ENCODE measurements at places on chromosomes 16 and 17.
A peak's percentile ranks its signal among the peaks of the same experiment; 100 is the strongest.

DNA sequence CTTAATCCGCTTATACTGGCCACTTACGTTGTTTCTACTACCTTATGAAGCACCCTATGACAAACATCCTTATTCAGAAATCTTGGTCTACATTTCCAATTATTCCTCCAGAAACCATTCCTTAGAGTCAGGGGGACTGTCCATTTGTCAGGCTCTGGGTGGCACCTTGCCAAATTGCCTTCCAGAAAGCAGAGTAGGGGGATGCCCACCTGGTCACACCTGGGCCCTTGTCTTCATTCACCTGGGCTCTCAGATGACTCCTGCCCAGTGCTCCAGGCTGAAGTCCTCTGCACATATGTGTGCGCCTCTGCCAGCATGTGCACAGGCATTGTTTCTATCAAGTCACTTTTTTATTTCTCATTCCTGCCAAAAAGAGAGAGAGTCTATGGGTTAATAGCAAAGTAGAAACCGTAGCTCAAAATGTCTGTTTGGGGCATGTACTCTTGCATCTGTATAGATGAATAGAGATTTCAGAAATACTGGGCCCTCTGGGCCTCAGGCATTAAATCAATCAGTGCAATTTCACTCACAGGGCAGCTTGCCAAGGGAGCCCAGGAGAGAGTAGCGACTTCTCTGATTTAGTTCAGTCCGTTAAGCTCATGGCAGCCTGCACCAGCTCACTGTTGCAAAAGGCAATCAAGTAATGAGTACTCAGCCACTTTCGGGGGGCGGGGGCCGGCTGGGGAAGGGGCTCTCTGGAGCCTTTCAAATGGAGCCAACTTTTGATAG, 104.7 kb downstream of the SOCS1 start:
- DNase-seq = no peak

DNA sequence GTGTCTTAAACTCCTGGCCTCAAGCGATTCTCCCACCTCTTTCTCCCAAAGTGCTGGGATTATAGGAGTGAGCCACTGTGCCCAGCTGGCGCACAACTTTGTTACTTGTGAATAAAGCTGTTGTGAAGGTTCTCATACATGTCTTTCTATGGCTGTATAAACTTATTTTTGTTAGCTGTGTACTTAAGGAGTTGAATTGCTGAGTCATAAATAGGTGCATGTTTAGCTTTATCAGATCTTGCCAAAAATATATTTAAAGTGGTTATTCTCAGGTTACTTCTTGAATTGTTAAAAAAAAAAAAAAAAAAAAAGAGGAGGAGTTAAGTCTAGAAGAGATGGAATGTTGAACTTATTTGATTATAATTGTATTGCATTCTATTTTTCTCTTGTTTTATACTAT, 47.6 kb upstream of the IRX3 start:
- no peak for DNase-seq

DNA sequence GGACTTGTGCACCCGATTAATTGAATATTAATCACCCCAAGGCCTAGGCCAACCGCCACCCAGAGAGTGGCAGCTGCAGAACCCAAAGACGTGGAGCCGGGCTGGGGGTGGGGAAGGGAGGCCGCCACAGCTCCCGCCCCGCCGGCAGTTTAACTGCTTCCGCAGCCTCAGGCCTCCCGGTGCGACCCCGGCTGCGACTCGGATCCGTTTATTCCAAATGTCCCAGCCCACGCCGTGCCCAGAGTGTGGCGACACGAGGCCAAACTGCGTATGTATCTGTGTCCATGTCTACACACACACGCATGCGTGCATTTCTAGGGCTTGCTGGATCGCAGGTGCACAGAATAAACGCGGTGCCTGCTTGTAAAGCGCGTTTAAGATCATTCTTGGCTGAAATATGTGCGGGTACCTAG, 802 bp upstream of the TOB1 start:
- no peak for DNase-seq

DNA sequence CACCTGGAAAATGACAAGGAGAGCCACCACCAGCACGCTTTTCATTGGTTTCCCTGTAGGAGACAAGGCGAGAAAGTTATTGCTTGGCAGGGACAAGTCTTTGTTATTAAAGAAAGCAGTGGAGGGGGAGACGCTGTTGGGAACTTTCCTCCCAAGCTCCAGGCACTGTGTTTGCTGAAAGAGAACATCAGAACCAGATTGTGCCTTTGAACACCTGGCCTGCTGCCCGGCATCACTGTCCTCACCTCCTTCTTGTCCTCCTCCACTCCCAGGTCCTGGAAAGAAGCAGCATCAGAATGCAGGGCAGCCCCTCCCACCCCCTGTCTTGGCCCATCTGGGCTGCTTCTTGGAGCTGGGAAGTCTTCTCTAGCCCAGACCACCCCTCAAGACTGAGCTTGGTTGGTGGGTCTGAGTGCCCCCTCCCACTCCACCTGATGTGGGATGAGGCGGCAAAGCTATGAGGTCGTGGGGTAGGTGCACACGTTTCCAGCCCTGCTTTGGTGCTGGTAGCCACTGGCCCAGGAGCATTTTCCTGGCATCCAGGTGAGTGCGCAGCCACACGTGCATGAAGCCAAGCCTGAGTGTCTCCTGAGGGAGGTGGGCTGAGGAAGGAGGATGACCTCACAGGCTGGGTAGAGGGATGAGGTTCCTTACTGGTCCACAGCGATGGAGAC, 6.2 kb downstream of the CCR7 start:
- no peak for DNase-seq

GRCh38 chr17:37494971-37495370, 5.3 kb downstream of the DUSP14 start:
- DNase-seq = no peak

GRCh38 chr16:84339311-84339710, 29.0 kb upstream of the ATP2C2 start:
- no peak for DNase-seq

DNA sequence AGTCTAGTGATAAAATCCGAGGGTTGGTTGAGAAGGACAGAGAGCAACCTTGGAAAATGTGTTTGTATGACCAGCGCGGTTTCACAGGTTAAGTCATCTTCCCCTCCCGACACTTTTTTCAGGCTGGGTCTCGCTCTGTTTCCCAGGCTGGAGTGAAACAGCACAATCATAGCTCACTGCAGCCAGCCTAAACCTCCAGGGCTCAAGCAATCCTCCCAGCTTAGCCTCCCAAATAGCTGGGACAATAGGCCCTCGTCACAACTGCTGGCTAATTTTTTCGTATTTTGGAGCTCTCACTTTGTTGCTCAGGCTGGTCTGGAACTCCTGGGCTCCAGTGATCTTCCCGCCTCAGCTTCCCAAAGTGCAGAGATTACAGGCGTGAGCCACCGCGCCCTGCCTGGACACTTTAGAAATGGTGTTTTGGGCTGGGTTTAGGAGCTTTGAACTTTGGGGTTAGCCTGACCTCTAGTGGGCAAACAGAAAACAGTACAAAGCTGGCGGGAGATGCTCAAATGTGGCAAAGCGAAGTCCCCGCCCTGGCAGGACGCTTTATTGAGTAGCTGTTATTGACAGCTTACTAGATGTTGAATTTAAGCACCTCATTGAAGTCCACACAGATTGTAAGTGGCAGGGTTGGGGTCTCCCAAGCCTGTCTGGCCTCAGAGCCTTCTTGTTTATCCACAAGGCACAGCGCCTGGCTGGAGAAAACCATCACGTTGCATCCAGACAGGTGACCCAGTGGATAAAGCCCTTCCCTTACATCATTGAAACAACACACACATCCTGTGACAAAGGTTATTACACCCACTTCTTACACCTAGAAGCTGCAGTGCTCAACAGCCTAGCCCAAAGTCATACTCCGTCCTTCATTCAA, 34.7 kb upstream of the RBBP6 start:
- DNase-seq = no peak

DNA sequence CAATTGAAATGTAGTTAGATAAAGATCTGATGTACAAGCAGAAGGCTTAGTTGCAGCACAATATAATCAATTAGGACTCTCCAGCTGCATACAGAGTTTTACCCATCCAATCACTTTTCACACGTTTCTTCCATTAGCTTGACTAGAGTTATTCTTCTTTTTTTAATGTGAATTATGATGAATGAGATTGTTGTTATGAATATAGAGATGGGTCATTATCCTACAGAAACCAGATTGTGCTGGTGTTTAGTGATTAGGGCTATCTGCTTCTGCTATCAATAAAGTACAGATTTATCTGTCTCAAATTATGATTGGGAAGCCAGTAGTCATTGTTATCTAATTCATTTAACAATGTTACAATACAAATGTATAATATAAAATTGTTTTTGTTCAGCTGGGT, 221.4 kb upstream of the TBX2 start:
- DNase-seq = no peak

DNA sequence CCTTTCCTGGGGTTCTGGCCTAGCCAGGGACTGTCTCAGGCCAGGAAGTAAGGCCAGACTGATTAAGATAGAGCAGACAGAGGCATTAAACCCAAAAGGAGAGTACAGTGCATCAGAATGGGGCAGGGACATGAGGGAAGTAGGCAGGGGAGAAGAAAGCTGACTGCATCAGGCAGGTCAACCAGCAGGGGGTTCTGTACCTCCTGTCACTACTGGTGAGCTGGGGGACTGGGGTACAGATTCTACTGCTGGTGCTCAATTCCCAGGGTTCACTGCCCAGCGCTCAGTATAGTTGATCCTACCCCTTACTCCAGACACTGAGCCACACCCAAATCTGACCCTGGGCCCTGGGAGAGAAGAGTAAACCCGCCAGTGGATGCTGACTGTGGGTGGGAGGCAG, 12.9 kb upstream of the MTMR4 start:
- DNase-seq = no peak

DNA sequence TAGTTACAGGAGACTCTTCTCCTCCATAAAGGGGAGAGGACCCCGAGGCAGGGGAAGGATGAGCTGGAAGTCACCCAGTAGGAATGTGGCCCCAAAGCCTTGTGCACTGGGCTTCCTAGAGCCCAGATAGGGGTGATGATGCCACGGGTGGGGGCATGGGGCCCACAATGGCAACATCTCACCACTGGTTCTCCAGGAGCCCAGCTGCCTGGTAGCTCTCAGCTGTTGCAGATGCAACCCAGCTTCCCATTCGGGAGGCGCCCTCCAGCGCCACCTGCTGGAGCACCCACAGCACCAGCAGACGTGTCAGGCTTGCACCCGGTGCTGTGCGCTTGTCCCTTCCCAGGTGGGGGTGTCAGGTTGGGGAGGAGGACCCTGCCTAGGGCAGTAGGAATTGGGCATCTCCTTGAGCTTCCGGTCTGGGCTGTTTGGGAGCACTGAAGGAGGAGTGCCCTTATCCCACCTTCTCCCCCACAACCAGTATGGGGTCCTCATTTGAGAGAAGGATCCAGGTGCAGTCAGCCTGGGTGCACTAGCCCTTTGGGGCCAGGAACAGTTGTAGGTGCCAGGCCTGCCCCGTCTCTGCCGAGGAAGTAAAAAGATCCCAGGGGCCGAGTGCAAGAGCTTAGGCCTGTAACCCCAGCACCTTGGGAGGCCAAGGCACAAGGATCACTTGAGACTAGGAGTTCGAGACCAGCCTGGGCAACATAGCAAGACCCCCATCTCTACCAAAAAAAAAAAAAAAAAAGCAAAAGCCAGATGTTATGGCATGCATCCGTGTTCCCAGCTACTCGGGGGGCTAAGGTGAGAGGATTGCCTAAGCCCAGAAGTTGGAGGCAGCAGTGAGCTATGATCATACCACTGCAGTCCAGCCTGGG, 14.4 kb downstream of the CDIPT start:
- no peak for DNase-seq

- peak; percentile 22 for DNase-seq
These were observed 12.9 kb downstream of the SYCE1L start for GRCh38 chr16:77211880-77212740.

GRCh38 chr17:76304226-76305134, 3.6 kb downstream of the QRICH2 start:
- DNase-seq = no peak

- DNase-seq = no peak
These were observed 312.2 kb downstream of the TMEM114 start for GRCh38 chr16:8278031-8278580.

DNA sequence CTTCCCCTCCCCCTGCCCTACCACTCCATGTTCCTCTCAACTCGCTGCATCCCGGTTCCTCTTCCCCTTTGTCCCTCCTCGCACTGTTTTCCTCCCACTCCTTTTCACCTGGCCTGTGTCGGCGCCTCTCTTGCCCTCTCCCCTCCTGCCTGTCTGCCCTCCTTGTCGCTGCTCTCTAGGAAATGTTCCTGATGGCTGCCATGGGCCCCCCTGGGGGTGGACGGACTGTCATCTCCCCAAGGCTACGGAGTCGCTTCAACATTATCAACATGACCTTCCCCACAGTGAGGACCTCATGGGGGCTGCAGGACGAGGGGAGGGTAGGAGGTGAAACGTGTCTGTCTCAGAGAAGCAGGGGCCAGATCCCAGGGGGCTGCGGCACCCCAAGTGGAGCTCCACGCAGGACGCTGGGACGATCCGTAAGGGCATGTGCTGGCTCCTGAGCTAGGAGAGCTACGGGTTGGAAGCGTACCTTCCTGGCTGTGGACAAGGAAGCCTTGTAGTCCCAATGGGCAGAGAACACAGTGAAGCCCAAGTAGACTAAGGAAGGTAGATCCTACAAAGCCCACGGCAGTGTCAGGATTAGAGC, 39.8 kb upstream of the KDM6B start:
- no peak for DNase-seq

DNA sequence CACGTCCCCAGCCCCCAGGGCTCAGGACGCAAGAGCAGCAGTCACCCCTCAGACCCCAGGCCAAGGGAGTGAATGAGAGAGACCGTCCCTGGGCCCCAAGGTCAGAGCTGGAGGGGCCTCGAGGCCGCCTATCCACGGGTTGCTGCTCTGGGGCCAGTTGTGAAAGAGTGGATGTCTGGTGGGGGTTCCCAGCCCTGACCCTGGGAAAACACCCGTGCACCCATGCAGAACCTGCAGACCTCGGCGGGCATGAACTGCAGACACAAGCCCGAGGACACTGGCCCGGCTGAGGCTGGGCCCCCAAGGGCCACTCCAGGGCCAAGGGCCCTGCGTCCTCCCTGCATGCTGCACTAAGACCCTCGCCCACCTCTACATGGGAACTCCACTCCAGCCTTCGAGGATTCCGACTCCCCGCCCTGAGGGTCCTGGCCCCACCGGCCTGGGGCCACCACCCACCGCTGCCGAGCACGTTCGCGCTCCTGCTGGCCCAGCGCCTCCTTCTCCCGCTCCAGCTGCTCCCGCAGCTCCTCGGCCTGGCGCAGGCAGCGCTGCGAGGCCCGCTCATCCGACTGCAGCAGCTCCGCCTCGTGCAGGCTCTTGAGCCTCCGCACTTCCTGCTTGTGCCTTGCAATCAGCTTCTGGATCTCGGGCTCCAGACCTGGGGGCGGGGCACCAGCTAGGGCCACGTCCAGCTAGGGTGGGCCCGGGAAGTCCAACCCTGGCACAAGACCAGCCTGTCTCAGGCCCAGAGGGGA, 27.6 kb upstream of the AATK start:
- DNase-seq = no peak

DNA sequence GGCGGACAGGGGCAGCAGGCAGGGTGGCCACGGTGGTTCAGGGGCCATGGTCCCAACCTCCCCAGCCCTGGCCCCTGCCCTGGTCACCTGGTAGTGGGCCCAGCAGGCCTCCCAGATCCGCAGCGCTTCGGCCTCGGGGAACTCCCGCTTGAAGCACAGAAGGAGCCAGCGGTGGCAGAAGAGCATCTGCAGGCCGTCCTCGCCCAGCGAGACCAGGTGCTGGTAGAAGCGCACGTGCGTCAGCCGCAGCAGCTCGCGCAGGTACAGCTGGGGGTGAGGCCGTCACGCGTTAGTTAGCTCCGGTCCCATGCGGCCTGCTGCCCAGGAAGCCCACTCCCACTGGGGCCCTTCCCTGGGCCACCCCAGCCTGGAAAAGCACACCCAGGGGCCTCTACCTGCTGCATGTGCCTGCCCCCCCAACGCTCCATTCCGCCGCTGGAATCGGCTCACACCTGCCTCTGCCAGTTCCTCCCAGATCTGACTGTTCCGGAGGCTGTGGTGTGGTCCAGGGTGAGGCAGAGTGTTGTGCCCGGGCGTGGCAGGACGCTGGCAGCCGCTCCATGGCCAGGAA, 90.8 kb downstream of the TBC1D16 start:
- DNase-seq = no peak
